Fibroblast of villous mesenchyme (primary cell): ENCODE measurements at places on chromosomes 12 and 14. TPM values are rescaled to one million over a fixed set of nuclear protein-coding genes. Genes with fewer than 3 reads are reported as not detected.

GRCh38 chr14:63840981-63841380 is 11.8 kb upstream of the SYNE2 start:
- peak; percentile 18 for DNase-seq

DNA sequence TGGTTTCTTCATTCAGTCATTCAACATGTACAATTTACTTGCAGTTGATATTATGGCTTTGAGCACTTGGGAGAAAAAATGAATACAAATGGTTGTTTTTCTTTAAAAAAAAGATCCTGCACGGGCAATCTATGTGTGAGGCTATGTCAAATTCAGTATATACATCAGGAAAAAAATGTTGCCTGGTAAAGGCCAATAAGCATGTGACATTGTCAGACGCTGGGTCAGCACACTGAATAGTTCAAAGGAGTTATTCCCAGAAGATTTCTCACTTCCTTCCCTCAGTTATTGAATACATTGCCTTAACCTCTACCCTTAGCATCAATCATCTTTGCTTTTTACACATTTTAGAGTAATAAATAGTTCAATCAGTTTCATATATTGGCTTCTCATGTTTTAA is 319.2 kb downstream of the NUAK1 start:
- DNase-seq = no peak

DNA sequence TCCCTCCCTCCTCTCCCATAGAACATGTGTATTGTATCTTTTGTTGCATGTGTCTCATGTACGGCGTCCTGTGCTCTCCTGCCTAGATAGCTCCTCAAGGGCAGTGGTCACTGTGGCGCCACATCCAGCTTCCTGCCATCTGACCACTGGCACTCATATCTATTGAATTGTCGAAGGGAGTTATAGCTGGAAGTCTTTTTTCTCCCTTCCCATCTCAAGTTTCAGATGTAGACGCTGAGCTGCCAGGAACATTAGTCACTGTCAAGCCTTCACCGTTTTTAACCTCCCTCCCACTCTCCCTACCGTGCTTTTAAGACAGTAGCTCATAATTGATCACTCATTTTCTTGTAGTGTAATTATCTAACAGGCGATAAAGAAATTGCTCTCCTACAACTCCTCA is 33.0 kb downstream of the MTHFD1 start:
- peak; percentile 57 for DNase-seq

GRCh38 chr12:75548879-75549278 is 37.5 kb upstream of the KRR1 start:
- DNase-seq = no peak

GRCh38 chr12:54431911-54432814 is 13.1 kb upstream of the ITGA5 start:
- peak; percentile 89 for DNase-seq

DNA sequence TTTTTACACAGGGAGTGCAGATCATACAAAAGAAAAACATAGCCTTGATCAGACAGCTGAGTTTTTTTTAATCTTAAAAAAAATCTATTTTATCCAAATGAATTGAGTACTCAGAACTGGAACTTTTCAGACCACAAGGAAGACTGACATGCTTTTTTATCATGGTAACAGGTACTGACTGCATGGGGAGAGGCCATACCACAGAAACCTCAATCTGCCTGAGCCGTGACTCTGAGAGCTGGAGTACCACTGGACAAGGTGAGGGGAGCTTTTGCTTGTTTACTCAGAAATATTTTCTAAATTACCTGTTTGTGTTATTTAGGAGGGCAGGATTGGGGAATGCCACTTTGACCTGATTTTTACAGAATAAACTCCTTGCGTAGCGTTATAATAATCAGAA is 143.9 kb downstream of the ALX1 start:
- no peak for DNase-seq

GRCh38 chr12:42987216-42987650 is 397.7 kb upstream of the PRICKLE1 start:
- DNase-seq = no peak

DNA sequence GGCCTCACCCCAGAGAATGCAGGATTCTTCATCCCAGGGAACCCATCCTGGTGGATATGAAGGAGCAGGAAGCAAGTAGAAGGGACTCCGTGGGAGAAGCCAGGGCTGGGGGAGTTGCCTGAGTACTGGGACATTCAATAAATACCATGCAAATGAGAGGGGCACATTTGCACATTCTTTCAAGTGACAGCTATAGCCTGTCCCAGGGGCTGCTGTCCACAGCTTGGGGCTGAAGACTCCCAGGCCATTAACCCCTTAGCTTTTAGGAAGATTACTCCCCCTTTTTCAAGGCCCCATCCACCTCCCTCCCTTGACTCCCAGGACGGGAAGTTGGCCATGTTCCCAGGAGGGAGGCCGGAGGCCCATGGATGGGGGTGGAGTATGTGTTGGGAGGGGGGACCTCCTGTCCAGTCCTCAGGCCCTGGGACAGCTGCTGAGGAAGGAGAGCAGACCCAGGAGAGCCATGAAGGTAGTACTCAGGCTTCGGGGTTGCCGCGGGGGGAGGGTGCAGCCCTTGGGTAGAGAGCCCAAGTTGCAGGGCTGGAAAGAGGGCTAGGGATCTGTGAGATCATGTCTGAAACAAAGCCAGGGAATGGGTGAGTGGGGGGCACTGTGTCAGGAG is 974 bp upstream of the TNS2 start:
- DNase-seq = peak; percentile 83

The RPGRIP1 gene
- total RNA-seq = under 0.01 TPM in 1 of 2 replicates, not detected in the other

The C14orf119 gene
- 48.0 and 66.1 TPM in 2 replicates for total RNA-seq

The RNF212B gene
- not detected in 2 replicates for total RNA-seq

The ENO2 gene
- total RNA-seq = 3.5 and 5.2 TPM in 2 replicates
